ENCODE measurements at places on chromosomes 1 and 21.

DNA sequence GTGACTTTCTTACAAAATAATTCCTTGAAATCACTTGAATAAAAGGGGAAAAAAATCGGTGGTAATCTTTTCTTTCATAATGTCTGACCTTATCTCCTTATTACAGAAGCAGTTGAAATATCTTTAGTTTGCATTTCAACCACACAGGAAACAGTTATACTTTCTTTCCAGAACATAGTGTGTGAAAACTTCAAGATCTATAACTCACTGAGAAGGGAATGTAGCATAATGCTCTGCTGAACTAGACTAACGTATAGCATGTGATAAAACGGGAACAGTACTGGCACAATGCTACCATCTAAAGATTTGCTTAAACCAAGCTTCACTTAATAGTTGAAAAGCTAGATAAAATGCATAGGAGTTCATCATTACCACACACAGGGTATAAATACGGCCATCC is 45.0 kb downstream of the VAV3 start:
- DNase-seq: no peak

DNA sequence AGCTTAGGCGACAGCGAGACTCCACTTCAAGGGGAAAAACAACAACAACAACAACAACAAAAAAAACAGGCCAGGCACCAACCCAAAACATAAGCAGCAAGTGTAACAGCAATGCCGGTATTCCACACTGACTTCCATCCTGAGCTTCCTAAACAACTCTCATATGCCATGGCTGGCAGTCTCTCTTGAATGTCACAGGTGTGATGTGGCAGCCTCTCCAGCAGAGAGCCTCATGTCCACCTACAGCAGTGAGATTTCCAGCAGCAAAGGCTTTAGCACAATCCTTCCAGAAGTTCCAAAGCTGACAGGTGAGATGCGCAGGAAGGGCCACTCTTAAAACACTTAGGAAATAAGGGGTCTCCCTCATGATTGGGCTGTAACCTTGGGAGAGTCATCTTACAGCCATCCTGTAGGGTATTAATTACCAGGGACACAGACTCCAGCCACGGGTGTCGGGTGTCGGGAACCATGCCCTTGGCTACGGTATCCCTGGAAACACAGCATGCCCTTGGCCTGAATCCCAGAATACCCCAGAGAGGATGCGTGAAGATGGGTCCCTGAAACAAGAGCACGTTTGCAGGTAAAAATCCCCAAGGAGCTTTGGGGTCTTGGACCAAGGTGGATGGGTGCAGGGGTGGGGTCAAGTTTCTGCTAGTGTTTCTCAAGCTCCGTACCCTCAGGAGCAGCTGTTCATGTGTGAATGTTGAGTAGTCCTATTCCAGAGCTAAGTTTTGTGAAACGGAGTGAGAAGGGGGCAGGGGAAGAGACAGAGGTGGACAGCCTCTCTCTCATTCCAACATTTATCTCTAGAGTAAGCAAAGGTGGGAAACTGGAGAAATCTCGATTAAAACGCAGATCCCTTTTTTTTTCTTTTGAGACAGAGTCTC is 31.4 kb downstream of the CLSTN1 start:
- no peak for DNase-seq

GRCh38 chr1:1784933-1785332 is 6.7 kb upstream of the NADK start:
- DNase-seq: no peak

GRCh38 chr21:46347791-46348381 is 23.9 kb downstream of the PCNT start:
- DNase-seq: peak; percentile 20

DNA sequence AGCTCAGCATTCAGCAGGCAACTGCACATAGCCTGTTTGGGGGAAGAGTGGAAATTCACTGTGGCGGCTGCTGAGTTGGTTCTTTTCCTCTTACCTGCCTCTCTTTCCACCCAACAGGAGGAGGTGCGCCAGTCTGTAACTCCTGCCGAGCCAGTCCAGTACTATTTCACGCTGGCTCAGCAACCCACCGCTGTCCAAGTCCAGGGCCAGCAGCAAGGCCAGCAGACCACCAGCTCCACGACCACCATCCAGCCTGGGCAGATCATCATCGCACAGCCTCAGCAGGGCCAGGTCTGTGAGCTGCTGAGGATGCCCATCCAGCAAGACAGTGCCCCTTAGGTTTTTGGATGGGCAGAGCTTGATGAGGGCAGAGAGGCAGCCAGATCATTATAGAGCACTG is 25.6 kb upstream of the KCNQ4 start:
- DNase-seq: no peak

DNA sequence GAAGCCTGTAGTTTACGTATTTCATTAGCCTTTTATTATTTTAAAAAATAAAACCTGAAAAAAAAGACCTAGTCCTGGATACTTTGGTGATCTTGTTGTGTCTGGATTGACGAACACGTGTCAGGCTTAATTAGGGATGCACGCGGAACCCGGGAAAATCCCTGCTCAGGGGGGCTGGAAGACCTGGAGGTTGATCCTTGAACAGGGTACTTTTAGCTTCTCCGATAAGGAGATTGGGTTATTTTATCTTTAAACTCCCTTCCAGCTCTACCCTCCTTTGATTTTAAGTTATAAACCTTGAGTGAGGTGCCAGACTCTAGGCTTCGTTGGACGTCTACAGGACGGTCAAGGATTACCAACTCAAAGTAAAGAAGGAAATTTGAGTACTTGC is 552 bp upstream of the ZNF691 start:
- no peak for DNase-seq

DNA sequence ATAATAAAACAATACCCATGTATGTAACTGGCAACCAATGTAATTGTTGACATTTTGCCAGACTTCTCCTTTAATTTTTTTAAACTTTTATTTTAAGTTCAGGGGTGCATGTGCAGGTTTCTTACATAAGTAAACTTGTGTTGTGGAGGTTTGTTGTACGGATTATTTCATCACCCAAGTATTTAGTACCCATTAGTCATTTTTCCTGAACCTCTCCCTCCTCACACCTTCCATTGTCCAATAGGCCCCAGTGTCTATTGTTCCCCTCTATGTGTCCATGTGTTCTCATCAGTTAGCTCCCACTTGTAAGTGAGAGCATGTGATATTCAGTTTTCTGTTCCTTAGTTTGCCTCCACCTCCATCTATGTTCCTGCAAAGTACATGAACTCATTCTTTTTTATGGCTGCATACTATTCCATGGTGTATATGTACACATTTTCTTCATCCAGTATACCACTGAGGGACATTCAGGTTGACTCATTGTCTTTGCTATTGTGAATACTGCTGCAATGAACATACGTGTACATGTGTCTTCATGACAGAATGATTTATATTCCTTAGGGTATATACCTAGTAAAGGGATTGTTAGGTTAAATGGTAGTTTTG is 6.7 kb downstream of the DEPDC1 start:
- no peak for DNase-seq

DNA sequence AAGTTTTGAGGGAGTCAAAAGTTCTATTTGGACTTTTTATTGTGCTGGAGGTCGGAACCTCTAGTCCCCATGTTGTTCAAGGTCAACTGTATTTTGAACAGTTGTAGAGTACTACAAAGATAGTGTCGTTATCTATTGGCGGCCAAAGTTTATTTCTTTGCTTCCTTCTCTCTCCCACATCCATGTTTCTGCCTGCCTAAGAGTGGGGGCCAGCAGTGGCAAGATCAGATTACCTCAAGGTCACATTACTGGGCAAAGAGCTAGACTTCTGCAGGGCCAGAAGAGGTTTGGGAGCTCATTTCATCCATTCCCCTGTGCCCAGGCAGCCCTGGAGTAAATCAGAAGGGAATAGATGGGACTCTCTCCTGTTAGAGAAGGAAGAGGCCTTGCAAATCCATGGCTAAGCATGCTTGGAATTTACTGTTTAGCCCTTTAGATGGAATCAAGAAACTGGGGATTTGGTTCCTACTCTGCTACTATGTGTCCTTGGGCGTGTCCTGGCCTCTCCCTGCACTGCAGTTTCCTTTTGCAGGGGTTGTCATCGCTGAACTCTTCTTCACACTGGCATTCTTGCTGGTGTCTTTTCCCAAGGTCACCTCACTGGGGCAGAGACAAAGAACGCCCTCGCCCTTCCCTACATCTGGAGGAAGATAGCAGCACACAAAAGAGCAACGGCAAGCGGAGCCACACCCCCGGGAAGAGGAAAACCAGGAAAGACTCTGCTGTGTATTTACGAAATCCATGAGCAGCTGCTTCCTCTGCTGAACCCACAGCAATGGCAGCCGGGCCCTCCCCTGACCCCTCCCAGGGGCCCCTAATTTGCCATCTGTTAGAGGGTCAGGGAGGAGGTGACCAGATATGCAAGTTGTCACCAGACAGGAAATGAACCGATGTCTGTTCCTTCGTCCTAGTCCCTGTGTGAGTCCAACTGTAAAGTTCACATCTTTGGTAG is 73.3 kb downstream of the PLPP3 start:
- no peak for DNase-seq

GRCh38 chr21:15421947-15422346 is 307.8 kb upstream of the USP25 start:
- DNase-seq: no peak

GRCh38 chr1:203638950-203639349 is 12.3 kb downstream of the ATP2B4 start:
- no peak for DNase-seq

DNA sequence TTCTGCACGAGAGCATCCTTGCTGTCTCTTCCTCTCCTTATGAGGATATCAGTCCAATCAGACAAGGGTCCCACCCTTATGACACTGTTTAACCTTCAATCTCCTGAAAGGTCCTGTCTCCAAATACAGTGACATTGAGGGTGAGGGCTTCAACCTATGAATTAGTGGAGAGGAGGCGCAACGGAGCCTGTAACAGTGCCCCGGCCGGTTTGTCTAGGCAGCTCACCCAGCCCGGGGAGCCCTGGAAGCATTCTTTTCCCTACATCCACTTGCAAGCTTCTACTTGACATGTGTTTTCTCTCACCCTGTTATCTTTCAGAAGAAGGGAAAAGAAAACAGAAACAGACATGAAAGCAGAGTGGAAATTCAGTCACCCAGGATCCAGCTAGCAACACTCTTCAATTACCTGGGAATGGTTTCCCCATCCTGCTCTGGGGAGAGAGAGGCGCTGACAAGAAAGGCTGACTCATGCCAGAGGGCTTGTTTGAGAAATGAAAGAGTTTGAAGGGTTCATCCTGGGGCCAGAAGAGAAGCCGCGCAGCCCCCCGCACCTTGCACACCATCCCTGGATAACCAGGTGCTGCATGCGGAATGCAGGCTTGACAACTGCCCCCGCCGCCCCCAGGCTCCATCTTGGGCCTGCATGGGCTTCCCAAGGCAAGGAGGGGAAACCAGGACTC is 394.9 kb downstream of the NPHP4 start:
- DNase-seq: no peak

DNA sequence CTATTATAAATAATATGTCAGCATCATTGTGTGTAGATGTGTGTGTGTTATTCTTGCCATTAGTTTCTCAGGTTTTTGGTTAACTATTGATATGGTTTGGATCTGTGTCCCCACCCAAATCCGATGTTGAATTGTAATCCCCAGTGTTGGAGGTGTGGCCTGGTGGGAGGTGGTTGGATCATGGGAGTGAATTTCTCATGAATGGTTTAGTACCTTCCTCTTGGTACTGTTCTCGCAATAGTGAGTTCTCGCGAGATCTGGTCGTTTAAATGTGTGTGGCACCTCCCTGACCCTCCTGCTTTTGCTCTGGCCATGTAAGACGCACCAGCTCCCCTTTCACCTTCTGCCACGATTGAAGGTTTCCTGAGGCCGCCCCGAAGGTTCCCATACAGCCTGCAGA is 9.6 kb upstream of the POFUT2 start:
- DNase-seq: no peak

- no peak for DNase-seq
Measured at GRCh38 chr1:209896346-209896745, 41.7 kb upstream of the SYT14 start.

GRCh38 chr1:32736812-32737791 is 34.5 kb upstream of the SYNC start:
- DNase-seq: no peak

DNA sequence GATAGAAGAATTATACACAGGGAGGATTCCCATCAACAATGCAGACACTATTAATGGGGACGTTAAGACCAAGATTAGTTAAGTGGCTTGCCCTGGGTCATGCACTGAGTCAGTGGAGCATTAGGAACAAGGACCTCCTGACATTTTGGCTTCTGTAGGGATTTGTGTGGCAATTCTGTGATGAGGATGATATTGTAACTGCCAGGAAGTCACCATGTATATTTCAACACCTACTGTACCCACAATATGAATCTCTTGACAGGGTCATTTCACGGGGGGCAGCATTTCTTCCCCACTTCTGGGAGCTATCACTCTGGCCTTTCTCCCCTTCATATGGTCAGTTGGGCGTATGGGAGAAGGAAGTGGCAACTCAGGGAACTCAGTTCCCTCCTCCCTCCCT is 134.9 kb downstream of the RUNX1 start:
- no peak for DNase-seq

DNA sequence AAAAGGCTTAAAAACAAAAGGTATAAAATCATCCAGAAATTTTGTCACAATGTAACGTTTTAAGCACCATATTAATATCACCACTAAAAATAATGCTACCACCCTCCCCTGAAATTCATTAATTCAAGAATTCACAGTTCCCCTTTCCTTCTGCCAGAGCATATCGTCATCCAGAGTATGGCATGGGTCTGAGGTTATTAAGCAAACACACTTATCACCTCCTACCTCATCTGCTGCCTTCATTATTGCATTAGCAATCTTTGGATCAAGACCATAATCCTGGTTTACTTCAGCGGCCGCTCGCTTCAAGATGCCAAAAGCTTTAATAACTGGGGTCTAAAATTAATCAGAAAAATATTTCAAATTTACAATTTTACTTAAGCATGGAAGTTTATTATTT is 6.2 kb downstream of the FH start:
- no peak for DNase-seq

DNA sequence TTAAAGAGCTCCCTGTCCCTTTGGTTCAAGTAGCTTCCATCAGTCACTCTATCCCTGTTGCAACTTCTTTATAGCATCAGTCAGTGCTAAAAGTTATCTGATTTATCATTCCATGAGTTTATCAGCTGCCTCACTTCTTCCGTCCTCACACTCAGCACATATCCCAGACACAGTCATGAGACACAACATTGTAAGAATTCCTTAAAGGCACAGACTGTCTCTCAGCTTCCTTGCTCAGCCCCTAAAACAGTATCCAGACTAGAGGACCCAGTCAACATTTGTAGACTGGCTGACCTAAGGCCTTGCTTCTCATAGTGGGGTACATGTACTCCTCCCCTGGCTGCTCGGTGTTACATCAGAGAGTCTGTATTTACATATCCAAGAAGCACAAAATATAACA is 164.9 kb upstream of the ADGRL2 start:
- no peak for DNase-seq

GRCh38 chr21:36767096-36767495 is 68.2 kb downstream of the SIM2 start:
- no peak for DNase-seq

DNA sequence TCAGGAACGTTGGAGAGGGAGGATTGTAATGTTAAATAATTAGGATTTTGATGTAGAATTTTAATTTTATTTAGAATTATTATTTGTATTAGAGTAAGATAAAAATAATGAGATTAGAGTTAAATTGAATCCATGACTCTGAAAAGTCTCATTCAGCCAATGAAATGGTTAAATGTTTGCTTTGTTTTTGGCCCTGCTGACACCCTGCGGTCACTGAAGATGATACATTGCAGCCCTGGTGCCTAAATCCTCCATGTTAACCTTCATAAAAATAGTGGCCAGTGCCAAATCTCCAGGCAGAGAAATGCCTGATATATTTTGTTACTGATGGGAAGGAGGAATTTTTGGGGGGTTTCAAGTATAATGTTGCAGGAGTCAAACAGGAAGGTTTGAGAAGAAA is 27.3 kb upstream of the RLF start:
- no peak for DNase-seq

All from NAMALWA (cell line).